Activated CD4-positive, alpha-beta T cell treated with anti-CD3 and anti-CD28 coated beads, Interleukin-2, amount 10 ng/mL, durations not matched to agents 7 days and 5 days (primary cell): ENCODE measurements at places on chromosomes 2 and 18. TPM values are rescaled to one million over a fixed set of nuclear protein-coding genes. Genes with fewer than 3 reads are reported as not detected.

Gene CNDP1
- total RNA-seq, result not detected

Gene SLC9A2
- not detected for total RNA-seq

Gene NEU4
- not detected for total RNA-seq

Gene GNLY
- total RNA-seq, result 75.5 TPM

Gene SESTD1
- 19.8 TPM for total RNA-seq

Gene CFAP53
- total RNA-seq, result 0.50 TPM

Gene TLX2
- 0.40 TPM for total RNA-seq

Gene ITGB6
- not detected for total RNA-seq

Gene HTRA2
- 41.6 TPM for total RNA-seq

Gene OR6B3
- total RNA-seq, result not detected

Gene PXDN
- 0.20 TPM for total RNA-seq

Gene SYT4
- total RNA-seq, result not detected

Gene RAB6D
- total RNA-seq, result not detected

Gene MROH2A
- not detected for total RNA-seq
